ENCODE measurements at places on chromosomes 7 and 10.

DNA sequence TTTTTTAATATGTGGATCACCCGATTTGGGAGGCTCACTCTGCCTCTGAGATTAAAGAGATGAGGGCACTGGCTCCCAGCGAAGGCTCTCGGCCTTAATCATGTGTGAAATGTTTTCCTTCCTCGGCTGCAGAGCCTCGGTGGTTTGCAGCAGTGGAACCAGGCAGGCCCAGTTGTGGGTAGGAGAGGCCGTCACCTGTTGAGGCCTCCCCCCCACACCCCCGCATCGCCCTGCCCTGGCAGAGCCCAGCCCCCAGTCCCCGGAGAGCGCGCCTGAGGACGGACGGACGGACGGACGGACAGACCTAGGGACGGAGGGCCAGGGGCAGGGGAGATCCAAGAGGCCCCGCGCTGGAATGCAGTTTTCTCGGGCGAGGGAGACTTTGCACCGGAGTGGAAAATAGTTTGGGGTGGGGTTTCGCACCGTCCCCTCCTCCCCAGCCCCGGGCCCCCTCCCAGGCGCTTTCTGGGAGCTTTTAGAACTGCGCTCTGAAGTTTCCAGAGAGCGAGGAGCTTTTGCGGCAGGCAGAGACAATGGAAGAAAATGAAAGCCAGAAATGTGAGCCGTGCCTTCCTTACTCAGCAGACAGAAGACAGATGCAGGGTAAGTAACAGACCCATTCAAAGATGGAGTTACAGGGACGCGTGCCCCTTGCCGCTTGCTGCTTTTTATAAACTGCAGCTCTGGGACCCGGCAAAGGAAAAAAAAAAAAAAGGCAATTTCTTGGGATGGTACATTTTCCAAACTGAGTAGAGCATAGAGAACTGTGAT is at the start of gene KIAA1217:
Gene KIAA1217 (plus strand): TSS at position 478 of the 771 bp plus-strand sequence. CDS start 56 bp downstream, at position 534.
- no peak for DNase-seq

DNA sequence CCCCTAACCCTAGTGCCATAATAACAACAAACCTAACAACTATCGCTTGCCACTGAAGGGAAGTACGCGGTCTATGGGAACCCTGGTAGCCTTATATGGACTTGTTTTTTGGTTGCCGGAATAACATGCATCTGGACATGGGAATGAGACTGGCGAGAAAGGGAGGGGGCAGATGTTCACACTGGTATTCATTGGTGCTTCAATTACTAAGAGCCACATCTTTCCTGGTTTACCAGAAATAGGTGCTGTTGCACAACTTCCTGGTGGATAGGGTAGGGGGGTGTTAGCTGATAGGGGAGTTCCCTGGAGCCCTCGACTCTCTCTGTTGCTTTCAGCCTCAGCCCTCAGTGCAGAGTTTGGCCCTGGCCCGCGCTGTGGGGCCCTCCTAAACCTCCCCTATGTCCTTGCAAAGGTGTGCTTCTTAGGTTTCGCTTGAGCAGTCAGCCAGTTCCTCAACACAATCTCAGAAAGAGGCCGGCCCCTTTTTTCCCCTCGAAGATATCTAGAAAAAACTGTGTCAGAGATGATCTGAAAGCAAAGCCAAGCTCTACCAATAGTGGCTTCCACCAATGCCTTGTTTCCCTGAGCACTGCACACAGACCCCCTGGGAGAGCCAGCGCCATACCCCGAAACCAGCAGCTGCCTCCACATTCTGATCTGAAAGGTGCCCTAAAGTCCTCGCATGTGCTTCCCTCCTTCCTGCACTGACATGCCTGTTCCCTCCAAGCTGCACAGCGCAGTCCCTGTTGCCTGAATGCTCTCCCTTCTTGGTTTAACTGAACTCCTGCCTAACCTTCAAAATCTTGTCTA is 13.5 kb downstream of the TBXAS1 start:
- DNase-seq: peak; percentile 75

- DNase-seq: no peak
Measured at GRCh38 chr10:11208908-11209829, 191.5 kb downstream of the CELF2 start.

GRCh38 chr7:151687523-151688235 is 168.0 kb upstream of the RHEB start:
- no peak for DNase-seq

GRCh38 chr7:89503281-89503680 is 651.0 kb upstream of the STEAP1 start:
- DNase-seq: no peak

DNA sequence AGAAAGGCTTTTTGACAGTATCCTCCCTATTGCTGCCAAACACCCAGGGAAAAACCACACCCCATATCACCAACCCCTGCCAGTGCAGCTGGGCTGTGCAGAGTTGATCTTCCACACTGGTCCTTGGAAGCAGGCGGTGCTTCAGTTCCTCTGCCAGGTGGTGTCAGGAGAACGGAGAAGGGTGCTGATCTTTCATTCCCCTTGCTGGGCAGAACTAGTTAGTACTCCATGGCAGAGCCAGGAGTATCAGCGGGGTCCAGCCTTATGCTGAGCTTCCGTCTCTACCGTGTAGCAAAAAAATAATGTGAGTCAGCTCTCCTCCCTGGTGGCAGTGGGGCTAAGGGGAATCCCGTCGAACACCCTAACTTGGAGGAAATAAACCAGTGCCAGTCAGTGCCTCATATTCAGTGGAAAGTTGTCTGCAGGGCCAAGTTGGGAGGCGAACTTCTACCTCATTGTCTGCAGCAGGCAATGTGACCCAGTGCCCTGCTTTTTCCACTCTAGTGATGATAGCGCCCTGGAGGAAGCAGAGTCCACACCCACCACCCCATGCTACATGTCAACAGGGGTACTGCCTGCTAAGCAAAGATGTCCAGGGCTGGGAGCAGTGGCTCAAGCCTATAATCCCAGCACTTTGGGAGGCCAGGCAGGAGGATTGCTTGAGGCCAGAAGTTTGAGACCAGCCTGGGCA is 175.4 kb downstream of the AUTS2 start:
- DNase-seq: no peak

All from vagina (tissue), 2 donors.